Renal cortical epithelial cell (primary cell): ENCODE measurements at places on chromosomes 12 and 14. TPM values are rescaled to one million over a fixed set of nuclear protein-coding genes. Genes with fewer than 3 reads are reported as not detected.

Gene TMPRSS12
- total RNA-seq = not detected in 2 replicates

Gene IL22
- total RNA-seq = not detected in 2 replicates

Gene VRK1
- 16.1 and 33.0 TPM in 2 replicates for total RNA-seq

Gene ESRRB
- total RNA-seq = not detected in 2 replicates

Gene IFT43
- 30.2 and 30.7 TPM in 2 replicates for total RNA-seq

Gene SPIC
- not detected in 2 replicates for total RNA-seq

Gene PLD4
- total RNA-seq = 0.05 TPM in 1 of 2 replicates, not detected in the other

Gene INTS13
- total RNA-seq = 26.6 and 40.1 TPM in 2 replicates

Gene SIX6
- not detected in 2 replicates for total RNA-seq

Gene HNF1A
- total RNA-seq = 1.7 and 1.9 TPM in 2 replicates

Gene SPRYD3
- total RNA-seq = 13.9 and 30.6 TPM in 2 replicates

Gene IL31
- not detected in 2 replicates for total RNA-seq

Gene CCT2
- 284 and 471 TPM in 2 replicates for total RNA-seq

Gene OR10AD1
- not detected in 2 replicates for total RNA-seq

Gene TDP1
- total RNA-seq = 36.6 and 67.4 TPM in 2 replicates

Gene FAM181A
- total RNA-seq = not detected in 2 replicates

Gene NRIP2
- total RNA-seq = not detected in 2 replicates

Gene ANKRD9
- 26.9 and 54.4 TPM in 2 replicates for total RNA-seq

Gene NUBPL
- total RNA-seq = 14.5 and 21.9 TPM in 2 replicates

Gene CRY1
- 18.9 and 20.9 TPM in 2 replicates for total RNA-seq

Gene PIP4K2C
- total RNA-seq = 43.5 and 77.8 TPM in 2 replicates

Gene TAS2R50
- 0.35 and 9.3 TPM in 2 replicates for total RNA-seq

Gene FGD6
- 33.9 and 58.3 TPM in 2 replicates for total RNA-seq

Gene RPGRIP1
- total RNA-seq = 0.05 TPM in 1 of 2 replicates, not detected in the other

Gene COCH
- 1.0 and 27.1 TPM in 2 replicates for total RNA-seq

Gene GPR135
- total RNA-seq = 1.2 and 5.7 TPM in 2 replicates

Gene WNT1
- not detected in 2 replicates for total RNA-seq

Gene TMBIM4
- 106 and 150 TPM in 2 replicates for total RNA-seq

Gene SLC17A8
- total RNA-seq = under 0.01 and 0.30 TPM in 2 replicates

Gene ASIC1
- total RNA-seq = 0.30 TPM in 1 of 2 replicates, not detected in the other

Gene GLT8D2
- 0.87 and 12.5 TPM in 2 replicates for total RNA-seq

Gene SAV1
- 32.3 and 32.6 TPM in 2 replicates for total RNA-seq

Gene KRT79
- total RNA-seq = not detected in 2 replicates

Gene PTCSC3
- not detected in 2 replicates for total RNA-seq

Gene TCL1B
- total RNA-seq = not detected in 2 replicates

Gene KRT4
- not detected in 2 replicates for total RNA-seq

Gene AJUBA
- total RNA-seq = 161 and 189 TPM in 2 replicates

Gene PIWIL1
- not detected in 2 replicates for total RNA-seq

Gene PIANP
- total RNA-seq = 0.15 TPM in 1 of 2 replicates, not detected in the other

Gene STRAP
- 105 and 126 TPM in 2 replicates for total RNA-seq

Gene MGST1
- total RNA-seq = 44.3 and 65.5 TPM in 2 replicates

Gene CEBPE
- not detected in 2 replicates for total RNA-seq

Gene ACSS3
- total RNA-seq = 8.5 and 19.8 TPM in 2 replicates
